ENCODE measurements at places on chromosomes 6 and 20. TPM values are rescaled to one million over a fixed set of nuclear protein-coding genes. Genes with fewer than 3 reads are reported as not detected.
A peak's percentile ranks its signal among the peaks of the same experiment; 100 is the strongest.

Gene ERVFRD-1
- total RNA-seq, result not detected

DNA sequence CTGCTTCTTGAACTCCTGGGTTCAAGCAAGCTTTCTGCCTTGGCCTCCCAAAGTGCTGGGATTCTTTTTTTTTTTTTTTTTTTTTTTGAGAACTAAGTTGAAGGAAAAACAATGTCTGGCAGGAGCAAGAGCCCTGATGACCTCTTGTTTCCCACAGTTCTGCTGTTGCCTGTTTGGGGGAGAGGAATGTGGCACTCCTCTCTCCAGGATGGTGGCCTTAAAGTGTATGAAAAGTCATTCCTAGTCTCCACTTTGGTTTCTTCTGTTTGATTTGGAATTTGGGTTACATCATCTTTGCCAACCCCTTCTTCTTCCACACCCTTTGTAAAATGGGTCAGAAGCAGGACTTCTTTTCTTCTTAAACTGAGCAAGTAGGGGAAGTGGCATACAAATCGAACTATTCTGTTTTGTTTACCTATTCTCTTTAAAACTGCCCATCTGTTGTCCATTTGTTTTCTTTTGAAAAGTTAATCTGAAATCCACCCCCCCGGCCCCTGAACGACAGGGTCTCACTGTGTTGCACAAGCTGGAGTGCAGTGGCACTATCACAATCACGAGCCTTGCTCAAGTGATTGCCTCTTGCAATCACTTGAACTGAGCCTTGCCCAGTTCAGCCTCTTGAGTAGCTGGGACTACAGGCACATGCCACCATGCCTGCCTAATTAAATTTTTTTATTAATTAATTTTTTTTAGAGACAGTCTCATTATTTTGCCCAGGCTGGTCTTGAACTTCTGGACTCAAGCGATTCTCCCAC, 11.3 kb downstream of the CARMIL1 start:
- no peak for DNase-seq

DNA sequence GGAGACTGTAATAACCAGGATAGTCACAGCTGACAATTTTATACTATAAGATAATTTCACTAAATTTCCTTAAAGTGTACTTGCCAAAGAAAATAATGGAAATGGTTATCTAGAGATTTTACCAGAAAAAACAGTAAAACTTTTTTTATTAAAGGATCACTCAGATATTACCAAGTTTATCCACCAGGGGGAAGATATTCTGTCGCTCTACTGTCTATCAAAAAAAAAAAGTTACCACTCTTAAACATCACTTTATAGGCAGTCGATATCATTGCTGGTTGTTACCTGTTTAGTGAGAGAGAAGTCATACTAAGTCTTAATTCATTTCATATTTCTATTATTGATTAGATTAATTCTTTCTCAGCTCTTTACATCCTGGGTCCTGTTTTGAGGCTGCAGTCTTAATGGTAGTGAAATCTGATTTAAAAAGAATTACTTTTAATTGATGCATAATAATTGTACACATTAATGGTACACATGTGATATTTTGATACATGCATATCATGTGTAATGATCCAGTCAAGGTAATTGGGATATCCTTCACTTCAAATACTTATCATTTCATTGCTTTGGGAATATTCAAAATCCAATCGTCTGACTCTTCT, 18.9 kb downstream of the L3MBTL3 start:
- DNase-seq, result no peak

GRCh38 chr20:40986774-40987173, 41.8 kb upstream of the TOP1 start:
- no peak for DNase-seq

DNA sequence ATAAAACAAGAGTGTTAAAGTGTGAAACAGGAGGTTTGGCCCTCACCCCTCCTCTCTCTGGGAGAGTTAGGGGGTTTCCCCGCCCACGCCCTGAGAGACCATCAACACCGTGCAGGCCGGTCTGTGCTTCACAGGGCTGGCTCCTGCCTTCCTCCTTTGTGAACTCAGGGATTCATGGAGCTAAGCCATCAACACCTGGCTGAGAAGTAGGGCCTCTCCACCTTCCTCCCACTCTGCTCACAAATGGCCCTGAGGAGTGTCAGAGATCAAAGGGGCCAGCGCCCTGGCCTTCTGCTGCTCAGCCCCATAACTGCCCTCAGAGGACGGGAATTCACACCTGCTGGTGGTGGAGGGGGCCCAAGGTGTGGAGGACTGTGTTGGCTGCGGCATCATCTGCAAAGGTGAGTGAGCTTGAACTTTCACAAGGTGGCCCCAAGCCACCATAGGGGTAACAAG, 88.6 kb downstream of the PSMB1 start:
- DNase-seq, result no peak

Gene FAM209B
- not detected for total RNA-seq

Gene LY6G5B
- 1.7 TPM for total RNA-seq

GRCh38 chr6:143064951-143065683, 4.4 kb downstream of the AIG1 start:
- no peak for DNase-seq

GRCh38 chr6:33784787-33785186, 4.1 kb downstream of the LEMD2 start:
- no peak for DNase-seq

DNA sequence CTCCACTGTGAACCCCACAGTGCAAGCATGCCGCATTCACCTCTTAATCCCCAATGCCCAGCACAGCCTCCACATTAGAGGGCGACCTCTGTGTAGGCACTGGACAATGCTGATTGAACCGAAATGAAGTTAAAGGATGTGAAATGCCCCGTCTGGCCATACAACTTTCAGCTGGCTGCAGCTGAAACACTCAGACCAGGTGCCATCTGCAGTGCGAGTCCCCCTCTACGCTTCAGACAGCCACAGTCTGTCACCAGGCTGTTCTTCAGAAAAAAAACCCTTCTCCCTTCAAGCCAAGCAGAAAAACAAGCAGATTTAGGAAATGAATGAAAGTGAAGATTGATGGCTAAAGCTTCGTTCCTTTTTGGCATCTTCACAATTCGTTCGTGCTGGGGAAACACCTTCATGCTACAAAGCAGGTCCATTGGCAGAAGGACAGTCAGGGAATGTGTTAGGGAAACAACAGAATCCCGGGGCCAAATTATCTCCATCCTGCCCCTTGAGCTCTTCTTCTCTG, 44.7 kb downstream of the TNFAIP3 start:
- DNase-seq, result no peak

DNA sequence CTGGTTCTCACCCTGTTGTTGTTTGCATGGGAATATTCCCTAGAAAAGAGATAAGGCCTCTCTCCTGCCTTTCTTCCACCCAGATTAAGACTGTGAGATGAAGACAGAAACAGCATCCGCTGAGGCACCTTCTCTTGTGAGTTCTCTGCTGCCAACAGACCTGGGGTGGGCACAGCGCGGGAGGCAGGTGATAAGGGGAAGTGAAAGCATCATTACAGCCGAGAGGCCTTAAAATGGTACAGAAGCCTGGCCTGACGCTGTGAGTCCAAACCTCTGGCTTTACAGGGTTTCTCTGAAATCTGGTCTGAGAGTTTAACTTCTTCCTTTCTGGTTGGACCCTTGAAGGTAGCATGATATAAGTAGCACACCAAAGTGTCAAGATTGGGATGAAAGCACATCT, 21.0 kb upstream of the IYD start:
- no peak for DNase-seq

DNA sequence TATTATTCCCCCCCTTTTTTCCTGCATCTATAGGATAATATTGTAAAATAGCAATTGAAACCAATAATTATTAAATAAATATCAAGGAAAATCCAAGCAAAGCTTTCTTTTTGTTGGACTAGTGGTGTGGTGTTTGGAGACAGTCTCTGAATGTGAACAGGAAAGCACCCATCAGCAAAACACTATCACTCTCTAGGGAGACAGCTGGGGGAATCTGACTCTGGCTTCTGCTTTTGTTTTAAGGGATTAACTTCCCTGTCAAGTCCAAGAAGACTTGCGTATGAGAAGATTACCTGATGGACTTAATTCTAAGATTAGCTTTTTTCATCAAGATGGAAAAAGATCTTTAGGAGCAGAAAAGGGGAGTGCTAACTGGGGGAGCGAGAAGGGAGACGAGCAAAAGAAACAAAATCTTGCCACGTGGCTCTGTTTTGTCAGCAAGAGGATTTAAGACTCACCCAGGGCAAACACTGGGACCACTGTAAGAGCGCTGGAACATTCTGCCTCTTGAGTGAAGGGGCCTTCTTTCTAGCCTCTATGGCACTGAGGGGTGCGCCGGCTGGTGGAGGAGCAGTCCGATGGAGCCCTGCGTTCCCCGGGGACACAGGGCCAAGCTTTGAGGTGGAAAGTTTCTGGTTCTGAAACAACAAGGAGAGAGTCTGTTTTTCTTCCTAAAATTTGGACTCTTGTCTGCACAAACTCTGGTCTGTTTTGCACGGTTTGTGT, 570 bp downstream of the TULP4 start:
- DNase-seq, result no peak

GRCh38 chr6:121847806-121848522, 412.5 kb downstream of the GJA1 start:
- no peak for DNase-seq

DNA sequence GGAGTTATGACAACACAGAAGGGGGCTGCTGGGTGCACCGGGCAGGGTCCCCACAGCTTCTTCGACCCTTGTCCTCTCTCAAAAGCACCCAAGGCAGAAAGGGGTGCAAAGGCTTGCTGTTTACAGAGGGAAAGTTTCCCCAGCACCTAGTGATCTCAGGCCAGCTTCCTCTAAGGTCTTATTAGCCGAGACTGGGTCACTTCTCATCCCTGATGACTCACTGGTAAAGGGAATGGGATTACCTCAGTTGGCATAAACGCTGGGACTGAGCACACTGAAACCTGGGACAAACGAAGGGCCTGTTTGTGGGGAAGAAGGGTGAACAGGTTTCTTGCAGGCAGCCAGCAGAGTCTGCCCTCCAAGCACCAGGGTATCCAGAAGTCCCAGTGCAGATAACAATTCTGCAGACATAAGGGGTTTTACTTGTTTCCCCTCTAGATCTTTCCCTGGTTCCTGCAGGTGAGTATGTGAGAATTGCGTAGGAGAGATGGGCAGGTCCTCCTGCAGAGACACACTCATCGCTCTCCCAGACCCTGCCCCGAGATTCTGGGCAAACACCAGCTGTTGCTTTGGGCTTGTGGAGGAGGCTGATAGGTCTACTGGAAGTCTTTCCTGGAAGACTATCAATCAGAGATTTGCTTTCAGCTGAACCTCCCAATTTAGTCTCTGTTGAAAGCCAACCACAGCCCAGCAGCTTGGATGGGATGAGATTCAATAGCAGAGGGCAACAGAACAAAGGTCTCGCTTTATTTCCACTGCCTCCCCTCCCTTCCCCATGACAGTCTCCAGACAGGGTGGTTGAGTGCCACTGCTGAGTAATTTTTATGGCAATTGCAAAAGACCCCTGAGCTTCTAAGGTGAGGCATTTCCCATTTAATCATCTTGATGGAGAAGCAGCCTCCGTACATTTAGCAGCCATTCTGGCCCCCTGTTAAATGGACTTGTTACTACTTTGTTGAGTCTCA, 25.7 kb downstream of the KCNG1 start:
- DNase-seq, result no peak

GRCh38 chr20:58077282-58077681, 151.2 kb downstream of the ANKRD60 start:
- DNase-seq, result no peak

Gene ZNF311
- total RNA-seq, result 0.13 TPM

Gene KCNG1
- total RNA-seq, result not detected

GRCh38 chr6:161143663-161144430, 130.0 kb downstream of the AGPAT4 start:
- DNase-seq, result no peak

- DNase-seq, result peak; percentile 72
These were observed 12.0 kb downstream of the LRP11 start for GRCh38 chr6:149852180-149852579.

Gene GSTA4
- 12.8 TPM for total RNA-seq

DNA sequence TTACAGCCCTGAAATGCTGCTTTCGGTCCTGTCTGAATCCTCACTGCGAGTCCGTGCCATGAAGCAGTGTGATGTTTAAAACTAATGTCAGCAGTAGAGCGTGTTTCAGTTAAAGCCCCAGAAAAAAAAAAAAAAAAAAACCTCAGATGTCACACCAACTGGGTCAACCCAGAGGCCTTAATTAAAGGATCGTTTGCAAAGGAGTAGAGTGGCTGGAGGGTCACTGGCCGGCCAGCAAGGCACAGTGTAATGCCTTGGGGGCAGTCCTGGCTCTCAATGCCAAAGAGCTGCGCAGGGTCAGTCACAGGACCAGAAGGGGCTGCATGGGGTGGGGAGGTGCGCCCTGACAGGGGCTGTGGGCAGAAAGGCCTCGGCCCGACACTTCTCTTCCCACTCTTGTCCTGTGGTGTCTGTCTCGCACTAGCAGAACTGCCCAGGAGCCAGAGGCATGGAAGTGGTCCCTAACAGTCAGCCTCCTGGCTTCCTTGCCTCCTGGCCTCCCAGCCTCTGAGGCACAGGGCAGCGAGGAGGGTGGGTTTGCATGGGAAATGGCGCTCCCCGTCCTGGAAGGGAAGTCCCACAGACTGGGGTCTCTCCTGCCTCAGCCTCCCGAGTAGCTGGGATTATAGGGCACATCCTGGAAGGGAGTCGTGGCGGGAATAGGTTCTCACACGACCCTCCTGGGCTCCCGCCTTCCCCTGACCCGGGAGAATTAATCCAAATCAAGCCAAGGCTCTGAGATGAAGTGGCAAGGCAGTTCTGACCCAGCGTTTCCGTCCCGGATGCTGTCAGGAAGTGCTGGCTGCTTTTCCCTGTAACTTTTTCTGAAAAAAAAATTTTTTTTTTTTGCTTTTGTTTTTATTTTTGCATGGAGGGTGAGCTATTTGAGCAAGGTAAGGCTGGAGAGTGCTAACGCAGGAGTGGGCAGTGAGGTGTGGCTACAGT, 53.7 kb upstream of the MPC1 start:
- DNase-seq, result no peak

GRCh38 chr6:116648156-116648555, 20.4 kb downstream of the ZUP1 start:
- no peak for DNase-seq

GRCh38 chr6:142871910-142872331, 73.1 kb downstream of the HIVEP2 start:
- DNase-seq, result no peak

- DNase-seq, result no peak
These were observed 262.1 kb downstream of the LRFN2 start for GRCh38 chr6:40325041-40325440.

Gene SLC22A23
- total RNA-seq, result 13.2 TPM

DNA sequence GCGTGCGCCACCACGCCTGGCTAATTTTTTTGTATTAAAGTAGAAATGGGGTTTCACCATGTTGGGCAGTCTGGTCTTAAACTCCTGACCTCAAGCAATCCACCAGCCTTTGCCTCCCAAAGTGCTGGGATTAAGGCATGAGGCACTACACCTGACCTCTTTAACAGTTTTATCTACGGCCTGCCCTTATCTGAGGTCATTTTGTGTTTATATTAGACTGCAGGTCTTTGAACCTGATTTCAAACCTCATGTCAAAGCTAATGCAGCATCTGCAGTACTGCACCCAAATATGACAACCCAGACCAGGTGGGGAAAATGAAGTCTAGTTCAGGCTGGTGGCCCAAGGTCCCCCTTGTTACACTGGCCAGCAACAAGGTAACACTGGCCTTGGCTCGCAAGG, 89.3 kb upstream of the ARMC2 start:
- no peak for DNase-seq

Gene OR12D3
- not detected for total RNA-seq

All from psoas muscle (tissue), 8 donors.